Left hindlimb (tissue), 1 donor: ENCODE measurements at places on chromosomes 4 and X.

- DNase-seq: no peak
These were observed 71.7 kb downstream of the NYX start for GRCh38 chrX:41518841-41519220.

DNA sequence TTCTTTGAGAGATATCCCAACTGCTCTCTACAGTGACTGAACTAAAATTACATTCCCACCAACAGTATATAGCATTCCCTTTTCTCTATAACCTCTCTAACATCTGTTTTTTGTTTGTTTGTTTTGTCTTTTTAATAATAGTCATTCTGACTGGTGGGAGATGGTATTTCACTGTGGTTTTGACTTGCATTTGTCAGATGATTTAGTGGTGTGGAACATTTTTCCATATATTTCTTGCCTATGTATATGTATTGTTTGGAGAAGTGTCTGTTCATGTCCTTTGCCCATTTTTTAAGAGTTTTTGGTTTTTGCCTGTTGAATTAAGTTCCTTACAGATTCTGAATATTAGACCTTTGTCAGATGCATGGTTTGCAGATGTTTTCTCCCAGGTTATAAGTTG lies 9.0 kb downstream of the USO1 start:
- DNase-seq: no peak

- no peak for DNase-seq
These were observed 34.2 kb downstream of the PLAC1 start for GRCh38 chrX:134624046-134624430.

DNA sequence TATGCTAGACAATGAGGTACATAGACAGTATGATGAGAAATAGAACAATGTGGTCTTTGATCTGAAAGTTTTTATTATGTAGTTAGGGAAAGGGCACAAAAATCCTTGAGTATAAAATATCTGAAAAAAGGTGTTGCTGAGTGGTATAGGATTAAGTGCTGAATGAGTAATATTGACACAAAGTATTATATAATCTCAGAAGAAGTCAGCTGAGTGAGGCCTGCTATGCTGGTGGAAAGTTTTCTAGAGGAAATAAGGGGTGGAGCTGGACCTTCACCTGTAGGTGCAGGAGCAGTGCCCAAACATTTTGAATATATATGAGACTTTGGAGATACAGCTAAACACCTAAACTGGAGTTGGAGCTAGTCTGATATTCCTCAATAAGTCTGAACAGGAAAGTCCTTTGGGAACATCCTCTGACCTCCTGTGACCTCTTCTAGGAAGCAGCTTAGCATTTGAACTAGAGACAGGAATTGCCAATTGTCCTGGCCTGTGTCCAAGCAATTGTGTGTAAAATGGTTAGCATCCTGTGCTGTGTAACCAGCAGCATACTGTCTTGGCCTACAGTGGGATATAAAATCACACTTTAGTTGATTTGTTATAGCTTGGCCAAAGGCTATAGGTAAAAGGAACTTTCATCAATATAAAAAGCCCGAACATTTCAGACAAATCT lies 285.3 kb downstream of the ANKRD50 start:
- no peak for DNase-seq

DNA sequence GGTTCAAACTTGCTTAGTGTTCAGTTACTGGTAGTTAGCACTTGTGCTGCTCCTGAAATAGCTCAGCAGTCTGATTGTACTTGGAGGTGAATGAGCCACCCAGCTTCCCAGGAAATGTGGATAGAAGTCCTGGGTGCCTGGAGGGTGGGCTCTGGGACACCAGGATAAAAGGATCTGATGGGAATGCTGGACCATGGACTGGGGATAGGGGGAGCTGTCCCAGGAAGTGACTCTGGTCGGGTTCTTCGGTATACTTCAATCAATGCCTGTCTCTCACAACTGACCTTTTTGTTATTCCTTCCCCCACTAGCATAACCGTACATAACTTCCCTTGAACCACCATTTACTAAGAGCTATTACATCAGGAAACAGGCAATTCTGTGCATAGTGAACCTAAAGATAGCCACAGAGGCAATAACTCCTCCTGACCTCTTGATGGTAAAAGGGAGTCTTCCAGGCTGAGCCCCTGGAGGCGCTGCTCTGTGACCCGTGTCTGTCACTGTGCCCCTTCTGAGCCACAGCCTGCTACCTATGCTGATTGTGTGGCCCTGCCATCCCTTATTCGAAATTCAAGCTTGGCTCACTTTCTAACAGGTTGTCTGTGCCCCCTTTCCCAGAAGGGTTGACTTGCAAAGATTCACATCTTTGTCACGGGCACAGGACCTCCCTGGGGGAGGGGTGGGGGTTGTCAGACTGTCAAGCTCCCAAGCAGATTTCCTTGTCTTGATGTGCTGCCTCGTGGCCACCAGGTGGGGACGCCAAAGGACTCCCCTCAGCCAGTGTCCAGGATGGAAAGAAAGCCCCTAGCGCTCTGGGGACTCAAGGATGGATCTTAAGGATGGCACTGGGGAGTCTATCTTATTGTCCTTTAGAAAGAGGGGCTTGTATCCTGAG lies 24.5 kb upstream of the WDR1 start:
- DNase-seq: no peak
